Stimulated activated CD8-positive, alpha-beta memory T cell treated with anti-CD3 and anti-CD28 coated beads, Interleukin-15, amount 100 ng/mL, for 4 hours (primary cell): ENCODE measurements at places on chromosomes 4 and X.

- no peak for DNase-seq
Observed at GRCh38 chrX:69070949-69071650, 94.2 kb downstream of the PJA1 start.

- no peak for DNase-seq
Observed at GRCh38 chr4:138182838-138183426, 59.2 kb downstream of the SLC7A11 start.

DNA sequence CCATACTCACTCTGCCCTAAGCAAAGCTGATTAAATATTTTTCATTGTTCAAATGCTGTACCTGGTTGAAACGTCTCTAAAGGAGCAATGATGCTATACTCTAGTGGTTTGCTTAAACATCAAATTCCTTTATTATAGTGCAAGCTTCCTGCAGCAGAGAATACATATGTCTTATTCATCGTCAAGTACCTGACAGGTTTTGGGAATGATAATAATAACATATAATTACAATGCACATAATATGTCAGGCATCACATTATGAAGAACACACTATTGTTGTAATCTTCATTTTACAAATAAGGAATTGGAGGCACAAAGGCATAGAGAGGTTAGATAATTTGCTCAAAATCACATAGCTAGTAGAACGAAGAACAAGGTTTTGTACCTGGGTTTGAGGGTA lies 151.6 kb downstream of the GRIA2 start:
- DNase-seq: no peak

DNA sequence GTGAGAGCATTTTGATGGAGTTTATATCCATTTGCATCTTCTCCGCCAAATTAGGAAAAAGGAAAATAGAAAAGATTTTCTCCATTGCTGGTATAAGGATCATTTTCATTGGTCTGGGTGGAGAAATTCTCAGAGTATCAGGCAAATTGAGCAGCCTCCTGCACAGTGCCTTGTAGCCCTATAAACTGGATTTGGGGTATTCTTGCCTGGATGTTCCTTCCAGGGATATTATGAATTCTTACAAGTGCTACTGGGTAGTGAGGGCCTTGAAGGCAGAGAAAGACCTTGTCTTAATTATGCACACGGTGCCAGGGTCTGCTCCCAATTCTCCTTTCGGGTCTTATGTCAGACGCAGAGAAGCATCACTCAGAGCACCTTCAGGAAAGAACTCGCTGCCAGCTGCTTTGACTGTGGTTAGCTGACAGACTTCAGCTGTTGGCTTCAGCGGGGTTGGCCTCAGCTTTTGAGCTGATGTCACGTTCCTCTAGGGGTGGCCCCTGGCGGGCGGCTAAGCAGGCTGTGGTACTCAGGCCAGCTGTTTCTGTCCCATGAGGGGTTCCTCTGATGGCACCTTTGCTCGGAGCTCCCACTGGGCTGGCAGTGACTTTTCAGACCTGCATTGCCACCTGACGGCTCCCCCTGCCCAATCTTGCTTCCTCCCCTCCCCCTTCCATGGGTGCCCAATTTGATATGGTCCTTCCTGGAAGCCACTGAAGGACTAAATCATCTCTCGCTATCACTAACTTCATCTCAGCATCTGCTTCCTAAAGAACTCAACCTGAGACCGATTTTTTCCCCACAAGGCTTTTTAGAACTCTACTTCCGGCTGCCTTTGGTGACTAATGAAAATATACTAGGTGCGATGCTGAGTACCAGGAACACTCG lies 519.5 kb downstream of the BCOR start:
- no peak for DNase-seq

DNA sequence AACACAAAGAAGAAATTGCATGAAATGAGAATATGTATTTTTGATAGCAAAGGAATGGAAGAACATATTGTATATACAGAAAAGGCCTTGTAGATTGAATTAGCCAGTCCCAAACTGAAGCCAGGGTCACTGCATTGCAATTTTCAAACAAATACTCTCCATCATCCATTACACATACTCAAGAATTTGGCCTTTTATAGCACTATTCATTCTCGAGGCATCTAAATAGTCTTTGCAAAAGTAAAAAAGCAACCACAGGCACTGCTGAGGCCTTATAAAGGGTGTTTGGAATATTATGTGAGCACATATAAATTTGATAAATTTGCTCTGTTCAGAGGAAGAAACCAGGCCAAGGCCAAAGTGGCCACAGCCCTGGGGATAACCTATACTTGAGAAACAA lies 123.0 kb downstream of the ZNF827 start:
- no peak for DNase-seq

DNA sequence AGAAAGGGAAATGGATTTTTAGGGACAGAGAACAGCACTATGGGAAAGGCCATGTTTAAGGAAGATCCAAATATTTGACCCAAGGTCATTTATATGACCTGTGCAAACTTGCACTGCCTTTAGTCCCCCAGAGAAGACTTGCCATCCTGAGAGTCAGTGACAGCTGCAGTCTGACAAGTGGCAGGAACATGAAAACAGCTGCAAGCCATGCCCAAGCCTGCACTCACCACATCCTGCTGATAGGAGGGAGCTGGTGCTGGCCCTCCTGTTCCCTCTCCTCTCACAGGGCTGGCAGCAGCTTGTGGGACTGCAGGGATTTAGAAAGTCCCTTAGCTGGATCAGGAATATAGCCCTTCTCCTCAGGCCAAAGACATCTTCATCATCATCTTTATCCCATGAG lies 187.7 kb downstream of the RAP1GDS1 start:
- no peak for DNase-seq

DNA sequence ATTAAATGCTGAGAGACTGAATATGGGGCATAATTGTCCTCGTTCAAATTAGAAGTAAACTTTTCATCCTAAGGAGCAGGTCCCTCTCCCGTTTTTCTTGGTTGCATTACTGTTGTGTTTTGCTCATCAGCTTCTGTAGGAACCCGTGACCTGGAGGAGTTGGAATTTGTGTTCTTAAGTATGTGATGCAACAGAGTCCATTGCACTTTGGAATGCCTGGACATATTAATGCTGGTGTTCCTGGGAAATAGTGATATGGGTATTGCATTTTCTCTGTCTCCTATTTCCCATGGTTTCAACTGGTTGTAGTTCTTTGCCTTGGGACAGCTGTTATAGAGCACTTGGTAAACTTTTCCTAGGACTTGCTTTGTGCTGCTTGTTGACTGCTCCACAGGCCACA lies 417.8 kb upstream of the LCORL start:
- DNase-seq: no peak

DNA sequence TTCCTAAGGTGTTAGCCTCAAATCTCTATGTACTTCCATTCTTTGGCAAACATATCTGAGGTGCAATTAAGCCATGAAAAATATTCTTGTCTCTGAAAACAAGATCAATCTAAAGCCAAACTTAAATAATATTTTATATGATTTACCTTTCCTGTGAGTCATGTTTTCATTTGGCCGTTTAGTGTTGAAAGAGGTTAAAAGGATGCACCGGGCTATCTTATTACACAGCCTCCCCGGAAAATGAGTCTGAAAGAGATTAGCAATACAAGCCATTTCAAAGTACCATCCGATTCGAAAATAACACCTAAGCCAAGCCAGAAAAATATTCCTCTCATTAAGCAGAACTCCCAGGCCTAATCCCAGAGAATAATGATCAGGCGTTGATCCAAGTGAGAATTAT lies 161.5 kb upstream of the EPHA5 start:
- DNase-seq: no peak

GRCh38 chrX:152537373-152537772 lies 86.3 kb upstream of the GABRA3 start:
- no peak for DNase-seq

- DNase-seq: no peak
Observed at GRCh38 chrX:103730796-103731493, 20.2 kb downstream of the TMEM31 start.

DNA sequence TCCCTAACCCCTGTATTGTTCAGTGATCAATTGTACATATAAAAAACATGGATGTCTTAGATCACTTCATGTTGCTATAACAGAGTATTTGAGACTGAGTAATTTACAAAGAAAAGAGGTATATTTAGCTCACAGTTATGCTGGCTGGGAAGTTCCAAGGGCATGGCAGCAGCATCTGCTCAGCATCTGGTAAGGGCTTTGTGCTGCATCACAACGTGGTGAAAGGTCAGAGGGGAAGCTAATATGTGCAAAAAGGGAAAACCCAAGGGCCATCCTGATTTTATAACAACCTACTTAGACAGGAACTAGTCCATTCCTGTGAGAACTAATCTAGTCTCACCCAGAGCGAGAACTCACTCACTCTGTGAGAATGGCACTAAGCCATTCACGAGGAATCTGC lies 128.2 kb upstream of the OTUD4 start:
- no peak for DNase-seq

DNA sequence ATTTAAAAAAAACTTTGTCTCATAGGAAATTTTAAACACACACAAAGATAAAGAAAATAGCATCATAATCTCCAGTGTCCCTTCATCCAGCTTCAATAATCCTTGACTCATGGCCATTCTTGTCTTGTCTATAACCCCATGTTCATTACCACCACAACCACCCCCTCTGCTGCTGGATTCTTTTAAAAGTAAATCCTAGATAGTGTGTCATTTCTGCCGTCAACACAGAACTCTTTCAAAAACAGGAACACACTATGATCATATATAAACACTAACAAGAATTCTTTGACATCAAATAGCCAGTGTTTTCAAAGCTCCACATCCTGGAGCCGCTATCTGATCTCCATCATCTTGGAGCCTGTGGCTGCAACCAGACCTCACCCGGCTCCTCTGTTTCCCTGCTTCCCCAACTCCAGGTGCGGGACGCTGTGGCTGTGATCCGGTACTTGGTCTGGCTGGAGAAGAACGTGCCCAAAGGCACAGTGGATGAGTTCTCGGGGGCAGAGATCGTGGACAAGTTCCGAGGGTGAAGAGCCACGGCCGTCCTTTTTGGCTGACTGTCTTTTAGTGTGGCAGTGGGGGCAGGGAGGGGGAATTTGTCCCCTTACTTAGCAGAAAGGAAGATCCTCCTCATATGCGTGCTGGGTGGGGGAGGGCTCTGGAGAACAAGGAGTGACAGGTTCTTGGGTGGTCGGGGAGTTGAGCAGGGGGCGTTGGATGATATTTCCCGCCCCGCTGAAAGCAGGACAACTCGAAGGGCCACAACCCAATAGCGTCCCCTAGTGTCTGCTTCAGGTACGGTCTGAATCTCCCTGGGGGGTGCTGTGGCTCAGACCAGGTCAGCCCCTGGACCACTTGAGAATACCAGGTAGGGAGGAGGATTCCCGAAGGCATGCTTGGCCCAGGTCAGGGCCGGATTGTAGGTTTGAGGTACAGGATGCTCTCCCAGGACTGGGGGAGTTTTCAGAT lies 15.6 kb downstream of the XPNPEP2 start:
- DNase-seq: no peak

GRCh38 chr4:138802499-138802898 lies 213.1 kb upstream of the NOCT start:
- DNase-seq: no peak

DNA sequence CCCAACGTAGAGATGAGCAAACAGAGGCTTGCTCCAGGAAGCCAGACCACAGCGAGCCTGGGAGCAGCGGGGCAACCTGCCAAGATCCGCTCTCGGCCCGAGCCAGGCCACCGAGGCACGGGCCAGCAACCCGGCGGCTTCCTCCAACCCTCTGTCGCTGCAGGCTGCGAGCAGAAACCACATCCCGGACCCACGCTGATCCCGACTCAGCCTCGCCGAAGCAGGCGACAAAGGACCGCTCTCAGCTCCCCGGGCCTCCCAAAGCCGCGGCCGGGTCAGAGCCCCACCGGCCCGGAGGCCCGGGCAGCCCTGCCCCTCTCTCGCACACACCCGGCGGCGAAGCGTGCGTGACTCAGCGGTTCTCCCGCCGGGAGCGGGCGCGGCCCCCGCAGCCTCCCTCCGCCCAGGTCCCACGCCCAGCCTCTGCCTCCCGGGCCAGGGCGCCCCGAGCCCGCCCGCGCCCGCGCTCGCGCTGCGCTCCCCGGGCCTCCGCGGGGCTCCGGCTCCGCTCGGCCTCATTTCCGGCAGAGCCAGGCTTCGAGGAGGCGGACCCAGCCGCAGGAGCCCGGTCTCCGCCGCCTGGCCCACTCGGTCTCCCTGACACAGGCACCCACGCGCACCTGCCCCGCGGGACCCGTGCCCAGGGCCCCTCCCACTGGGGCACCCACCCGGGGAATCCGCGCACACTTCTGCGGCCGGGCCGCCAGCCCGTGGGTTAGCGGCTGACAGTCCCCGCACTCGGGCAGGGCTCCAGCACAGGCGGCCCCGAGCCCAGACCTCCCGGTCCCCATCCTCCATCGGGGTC lies 1.7 kb downstream of the PPP2R2C start:
- DNase-seq: no peak

DNA sequence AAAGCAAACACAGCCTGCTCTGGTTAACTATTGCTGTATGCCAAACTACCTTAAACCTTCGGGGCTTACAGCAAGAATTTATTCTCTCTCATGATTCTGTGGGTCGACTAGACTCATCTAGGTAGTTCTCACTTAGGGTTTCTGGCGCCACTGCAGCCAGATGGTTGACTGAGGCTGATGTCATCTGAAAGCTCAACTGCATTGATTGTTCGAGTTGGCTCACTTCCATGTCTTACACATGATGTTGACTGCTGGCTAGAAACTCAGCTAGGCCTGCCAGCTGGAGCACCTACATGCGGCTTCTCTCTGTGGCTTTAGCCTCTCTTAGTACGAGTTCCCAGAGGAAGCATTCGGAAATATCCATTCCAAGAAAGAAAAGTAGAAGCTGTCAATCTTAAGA lies 103.2 kb downstream of the SRPX start:
- no peak for DNase-seq

DNA sequence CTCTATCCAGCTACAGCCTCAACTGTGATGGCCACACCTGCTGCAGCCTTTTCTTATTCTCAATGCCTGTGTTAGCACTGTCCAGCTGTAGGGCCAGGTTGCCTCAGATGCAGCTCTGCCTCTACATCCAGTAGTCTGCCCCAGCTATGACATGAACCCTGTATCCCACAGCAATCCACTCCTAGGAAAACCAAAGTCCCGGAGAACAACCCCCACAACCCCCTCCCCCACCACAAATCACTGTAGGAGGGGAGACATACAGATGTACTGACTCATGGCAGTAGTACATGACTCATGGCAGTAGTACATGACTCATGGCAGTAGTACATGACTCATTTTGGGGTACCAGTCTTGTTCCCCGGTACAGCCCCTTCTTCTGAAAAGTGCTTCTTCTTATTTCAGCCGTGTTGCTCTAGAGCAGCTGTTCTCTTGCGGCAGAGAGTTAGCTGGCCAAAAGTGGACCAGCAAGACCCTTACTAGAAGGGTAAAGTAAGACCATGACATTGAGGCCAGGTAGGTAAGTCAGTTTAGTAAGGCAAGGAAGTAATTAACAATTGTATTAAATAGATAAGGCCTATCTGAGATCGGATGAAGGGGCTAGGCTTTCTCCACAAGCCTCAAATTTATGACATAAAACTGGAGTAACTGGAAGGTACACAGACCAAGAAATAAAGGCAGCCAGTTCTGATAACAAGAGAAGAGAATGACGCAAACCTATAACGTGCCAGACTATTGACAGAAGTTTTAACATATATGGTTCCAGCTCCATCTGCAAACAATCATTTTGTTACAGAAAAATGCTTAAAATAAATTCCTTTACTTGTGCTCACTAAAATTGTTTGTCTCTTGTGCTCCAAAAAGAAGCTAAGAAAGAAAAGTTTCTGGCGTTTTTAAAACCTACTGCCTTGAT lies 221.4 kb downstream of the TACR3 start:
- DNase-seq: no peak
